Upper lobe of right lung (tissue), 1 donor: ENCODE measurements at places on chromosomes 2 and 18.

DNA sequence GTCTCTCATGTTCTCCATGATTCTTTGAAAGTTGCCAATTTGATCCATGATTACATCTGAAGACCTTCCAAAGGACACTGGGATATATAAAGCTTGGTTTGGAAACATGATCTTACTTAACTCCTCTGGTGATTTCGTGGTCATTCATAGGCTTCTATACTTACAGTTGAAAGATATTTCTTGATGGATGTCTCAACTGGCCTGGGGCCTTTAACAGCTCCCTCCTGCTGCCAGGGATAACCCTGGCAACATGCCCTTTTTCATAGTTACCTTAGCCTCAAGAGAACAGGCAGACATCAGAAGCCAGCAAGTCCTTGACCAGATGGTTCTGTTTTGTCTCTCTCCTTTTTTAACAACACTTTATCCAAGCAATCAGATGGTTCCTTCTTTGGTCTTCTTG is 23.5 kb upstream of the MFF start:
- no peaks in the 10 kb centered on the region for H3K4me1 ChIP-seq
- no peak for DNase-seq
- no peak overlapping the region for H3K27ac ChIP-seq
- H3K27me3 ChIP-seq = no peaks in the 10 kb centered on the region
- H3K4me3 ChIP-seq = no peak overlapping the region

DNA sequence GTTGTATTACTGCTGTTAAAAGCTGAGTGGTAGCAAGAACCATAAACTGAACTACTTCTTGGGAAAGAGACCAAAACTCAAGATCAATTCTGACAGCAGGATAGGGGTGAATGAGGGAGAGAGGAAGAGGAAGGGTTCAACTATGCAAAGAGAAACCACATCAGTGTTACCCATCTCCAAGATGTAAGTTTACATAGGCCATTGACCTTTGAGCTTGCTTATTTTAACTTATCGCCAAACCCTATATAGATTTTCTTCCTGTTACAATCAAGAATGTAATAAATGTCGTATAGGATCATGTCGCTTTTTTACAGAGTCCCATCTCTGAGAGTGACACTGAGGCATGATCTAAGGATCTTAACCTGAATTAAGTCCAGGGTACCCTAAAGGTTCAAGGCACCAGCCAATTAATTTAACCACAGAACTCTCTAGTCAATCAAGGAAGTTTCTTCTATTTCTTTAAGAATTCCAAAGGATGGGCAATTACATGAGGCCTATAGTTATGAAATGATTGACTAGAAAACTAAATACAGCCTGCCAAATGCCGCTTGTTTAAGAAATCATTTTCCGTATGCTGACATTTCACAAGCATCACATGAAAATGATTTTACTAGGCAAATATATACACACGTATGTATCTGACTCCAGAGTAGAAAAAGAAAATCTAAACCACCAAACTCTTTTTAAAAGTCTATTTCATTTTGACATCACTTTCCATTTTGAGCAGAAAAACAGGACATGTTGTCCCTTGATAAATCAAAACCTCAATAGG is 11.8 kb downstream of the RND3 start:
- H3K36me3 ChIP-seq = peaks cover 17% of the 10 kb centered on the region
- no peaks in the 10 kb centered on the region for H3K27me3 ChIP-seq
- H3K4me1 ChIP-seq = peaks cover 32% of the 10 kb centered on the region
- DNase-seq = no peak
- H3K27ac ChIP-seq = peak overlapping the region; percentile 60
- H3K4me3 ChIP-seq = no peak overlapping the region

DNA sequence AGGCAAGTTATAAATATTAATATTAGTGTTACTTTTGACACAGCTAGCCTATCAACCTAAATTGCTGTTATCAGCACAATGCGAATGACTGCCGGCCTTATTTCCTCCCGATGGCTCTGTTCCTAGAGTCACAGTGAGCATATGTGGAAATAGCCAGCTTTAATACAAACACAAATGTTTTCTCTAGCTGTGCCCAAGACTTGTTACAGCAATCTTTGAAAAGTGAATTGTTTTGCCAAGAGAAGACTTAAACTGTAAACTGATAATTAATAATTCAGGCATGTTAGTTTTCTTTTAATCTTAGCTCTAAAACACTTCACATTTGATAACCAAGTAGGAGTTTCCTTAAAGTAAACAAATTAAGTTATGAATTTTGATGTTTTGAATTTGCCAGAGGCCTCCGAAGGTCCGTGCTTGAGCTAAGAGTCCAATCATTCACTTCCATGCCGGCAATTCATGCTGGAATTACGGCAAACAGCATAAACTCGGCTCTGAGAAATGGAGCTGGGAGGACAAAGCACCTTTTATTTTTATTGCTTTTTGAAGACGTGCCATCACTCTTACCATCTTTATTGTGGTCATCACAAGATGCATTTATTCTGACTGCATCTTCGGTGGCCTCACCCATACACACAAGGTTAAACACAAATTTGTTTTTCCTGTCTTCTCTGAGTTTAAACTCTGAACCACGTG is 184.5 kb upstream of the CWC22 start:
- no peak overlapping the region for H3K4me3 ChIP-seq
- H3K36me3 ChIP-seq = no peaks in the 10 kb centered on the region
- no peak for DNase-seq
- no peak overlapping the region for H3K27ac ChIP-seq

DNA sequence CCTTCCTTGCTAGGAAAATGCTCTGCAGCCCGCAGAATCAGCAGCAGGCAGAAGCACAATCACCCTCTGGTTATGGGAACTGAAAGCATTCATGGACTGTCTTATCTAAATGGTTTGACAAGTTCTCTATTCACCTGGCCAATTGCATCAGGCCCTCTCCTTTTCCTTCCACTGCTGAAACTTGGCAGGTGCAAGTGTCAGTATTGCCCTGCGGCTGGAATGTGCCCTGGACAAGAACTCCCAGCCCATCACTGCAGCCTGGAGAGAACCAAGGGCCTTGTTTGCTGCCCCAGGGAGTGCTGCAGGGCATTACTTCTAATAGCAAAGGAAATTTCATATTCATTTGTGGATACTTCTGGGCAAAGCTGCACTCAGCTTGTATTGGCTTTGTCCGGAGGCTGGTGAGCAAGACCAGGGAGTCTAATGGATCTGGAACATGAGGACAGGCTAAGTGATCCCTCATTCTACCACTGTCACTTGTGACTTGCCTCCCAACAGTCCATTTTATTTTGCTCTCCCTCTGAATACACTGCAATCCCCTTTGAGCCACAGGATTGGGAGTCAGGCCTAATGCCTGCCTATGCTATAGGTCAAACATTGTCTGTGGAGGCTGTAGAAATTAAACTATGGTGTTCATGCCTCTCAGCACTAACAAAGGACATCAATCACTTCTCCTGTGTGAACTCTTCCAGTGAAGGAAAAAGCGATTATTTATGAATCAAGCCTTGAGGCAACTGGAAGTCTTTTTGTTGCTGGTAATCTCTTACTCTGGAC is 116.9 kb downstream of the LYPD6B start:
- no peak overlapping the region for H3K27ac ChIP-seq
- no peaks in the 10 kb centered on the region for H3K4me1 ChIP-seq
- H3K4me3 ChIP-seq = no peak overlapping the region
- DNase-seq = no peak
